ENCODE measurements at places on chromosomes 2 and 18.

GRCh38 chr2:180876506-180876905, 103.9 kb upstream of the UBE2E3 start:
- no peak for DNase-seq

DNA sequence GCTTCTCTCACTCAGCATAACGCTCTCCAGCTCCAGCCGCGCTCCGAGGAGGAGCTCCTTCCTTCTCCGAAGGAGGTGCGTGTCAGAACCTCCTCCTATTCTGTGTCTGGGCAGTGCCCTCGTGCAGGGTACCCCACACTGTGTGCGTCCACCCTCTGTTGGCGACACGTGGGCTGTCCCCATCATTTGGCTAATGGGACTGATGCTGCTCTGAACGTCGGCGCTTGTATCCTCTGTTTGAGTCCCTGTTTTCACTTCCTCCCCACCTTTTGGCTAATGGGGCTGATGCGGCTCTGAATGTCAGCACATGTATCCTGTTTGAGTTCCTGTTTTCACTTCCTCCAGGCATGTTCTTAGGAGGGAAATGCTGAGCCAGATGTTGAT, 22.2 kb downstream of the KCNG2 start:
- DNase-seq, result no peak

DNA sequence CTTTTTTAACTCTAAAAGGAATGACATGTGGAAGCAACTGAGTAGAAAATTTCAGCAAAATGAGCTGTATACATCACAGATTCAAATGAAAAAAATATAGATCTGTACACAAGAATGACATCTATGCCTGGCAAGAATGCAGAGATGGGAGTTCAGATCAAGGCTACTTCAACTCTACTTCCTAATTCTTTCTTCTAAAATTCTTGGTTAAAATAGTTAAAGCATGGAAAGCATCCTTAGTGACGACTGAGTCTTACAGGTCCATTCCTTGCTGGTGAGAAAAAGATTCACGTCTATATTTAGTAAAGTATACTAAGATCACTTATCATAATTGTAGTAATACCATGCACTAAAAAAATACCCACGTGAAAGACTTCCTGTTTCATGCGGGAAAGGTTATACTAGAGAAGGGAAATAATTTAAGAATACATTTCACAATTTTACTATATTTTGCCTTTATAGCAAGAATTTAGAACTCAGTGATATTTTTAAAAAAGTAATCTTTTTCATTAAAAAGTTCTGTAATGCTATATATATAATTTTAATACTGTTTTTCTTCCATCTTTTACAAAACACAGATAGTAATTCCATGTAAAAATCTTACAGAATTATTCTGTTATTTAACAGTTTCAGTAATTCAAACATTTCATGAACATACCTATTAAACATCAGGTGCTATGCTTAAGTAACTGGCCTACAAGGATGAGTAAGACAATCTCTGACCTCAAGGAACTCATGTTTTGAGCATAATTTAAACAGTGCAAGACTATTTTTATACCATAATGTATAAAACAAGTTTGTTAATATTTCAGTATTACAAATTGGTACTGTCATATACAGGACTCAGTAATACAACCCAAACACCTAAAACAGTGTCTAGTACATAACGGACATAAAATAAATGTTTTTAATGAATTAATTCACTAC, 159.6 kb downstream of the BAZ2B start:
- no peak for DNase-seq

GRCh38 chr2:219406861-219407230, 11.3 kb upstream of the DES start:
- no peak for DNase-seq

GRCh38 chr18:52045946-52046675, 293.9 kb upstream of the DCC start:
- DNase-seq, result no peak

DNA sequence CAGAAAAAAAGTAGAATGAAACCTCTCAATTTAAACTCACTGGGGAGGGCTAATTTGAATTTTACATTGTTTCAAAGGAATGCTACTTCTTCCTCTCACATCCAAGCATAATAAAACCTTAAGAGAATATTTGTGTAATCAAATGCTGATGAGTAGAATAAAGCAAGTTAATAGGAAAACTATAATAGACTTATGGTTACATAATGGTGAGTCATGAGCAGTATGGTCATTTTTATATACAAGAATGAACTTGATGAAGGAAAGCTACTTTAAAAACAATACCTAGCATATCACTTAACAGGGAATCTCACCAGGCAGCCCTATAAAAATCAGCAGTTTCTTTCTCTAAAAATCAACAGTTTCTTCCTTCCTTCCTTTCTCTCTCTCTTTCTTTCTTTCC, 80.3 kb downstream of the VSNL1 start:
- no peak for DNase-seq

GRCh38 chr2:225452677-225453076, 53.2 kb downstream of the NYAP2 start:
- DNase-seq, result no peak

- no peak for DNase-seq
These were observed 550.3 kb upstream of the LRRTM1 start for GRCh38 chr2:80854831-80855230.

- DNase-seq, result no peak
These were observed 62.8 kb upstream of the LAPTM4A start for GRCh38 chr2:20113986-20114938.

GRCh38 chr2:85243101-85244072, 84.4 kb downstream of the TGOLN2 start:
- peak; percentile 39 for DNase-seq

GRCh38 chr2:28855193-28855592, 14.9 kb downstream of the TRMT61B start:
- no peak for DNase-seq

DNA sequence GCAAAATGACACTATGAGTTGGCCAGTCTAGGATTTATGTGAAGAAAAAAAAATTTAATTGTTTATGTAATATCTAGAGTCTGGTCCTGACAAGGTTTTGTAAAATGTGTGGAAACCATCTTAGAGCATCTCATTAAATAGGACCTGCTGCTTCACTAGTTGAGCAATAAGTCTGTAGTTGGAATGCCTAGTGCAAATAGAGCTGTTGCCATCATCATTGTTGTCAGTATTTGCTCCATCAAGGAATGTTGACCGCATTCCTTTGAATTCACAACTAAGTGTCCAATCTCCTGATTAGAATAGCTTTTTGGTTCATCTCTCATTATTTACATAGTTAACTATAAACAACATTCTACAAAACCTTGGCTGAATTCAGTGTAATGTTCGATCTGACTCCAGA, 32.2 kb upstream of the RPE start:
- DNase-seq, result no peak

- no peak for DNase-seq
These were observed 237.0 kb downstream of the ZNF407 start for GRCh38 chr18:74834424-74835309.

DNA sequence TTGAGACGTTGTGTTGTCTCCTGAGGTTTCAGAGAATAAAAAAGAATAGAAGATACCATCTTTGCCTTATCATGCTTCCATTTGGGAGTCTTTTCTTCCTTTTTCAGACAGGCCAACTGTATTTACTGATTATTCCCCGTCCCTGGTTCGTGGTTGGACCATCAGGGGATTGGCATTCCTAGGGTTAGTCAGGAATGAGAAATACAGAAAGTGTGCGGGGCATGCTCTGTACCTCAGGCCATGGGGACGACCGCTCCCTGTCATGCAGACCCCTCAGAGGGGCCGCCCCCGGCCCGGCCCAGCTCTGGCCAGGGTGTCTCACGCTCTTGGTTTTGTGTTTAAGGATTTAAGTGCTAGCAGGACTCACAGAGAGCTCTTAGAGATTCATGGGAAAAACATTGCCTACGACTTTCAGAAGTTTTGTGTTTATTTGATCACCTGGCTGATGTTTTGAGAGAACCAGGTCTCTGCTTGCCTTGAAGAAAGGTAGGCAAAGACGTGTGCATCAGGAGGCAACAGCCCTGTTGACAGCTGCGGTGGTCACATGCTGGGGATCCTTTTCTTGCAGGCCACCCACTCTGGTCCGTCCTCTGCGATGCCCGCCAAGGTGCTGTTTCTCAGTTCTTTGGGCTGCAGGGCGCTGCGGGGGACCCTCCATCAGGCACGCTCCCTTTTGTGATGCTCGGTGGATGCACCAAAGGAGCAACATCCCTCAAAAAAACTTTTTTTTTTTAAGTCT, 317.8 kb downstream of the AGAP1 start:
- no peak for DNase-seq

GRCh38 chr2:218179782-218180181, 13.0 kb upstream of the CXCR1 start:
- no peak for DNase-seq

DNA sequence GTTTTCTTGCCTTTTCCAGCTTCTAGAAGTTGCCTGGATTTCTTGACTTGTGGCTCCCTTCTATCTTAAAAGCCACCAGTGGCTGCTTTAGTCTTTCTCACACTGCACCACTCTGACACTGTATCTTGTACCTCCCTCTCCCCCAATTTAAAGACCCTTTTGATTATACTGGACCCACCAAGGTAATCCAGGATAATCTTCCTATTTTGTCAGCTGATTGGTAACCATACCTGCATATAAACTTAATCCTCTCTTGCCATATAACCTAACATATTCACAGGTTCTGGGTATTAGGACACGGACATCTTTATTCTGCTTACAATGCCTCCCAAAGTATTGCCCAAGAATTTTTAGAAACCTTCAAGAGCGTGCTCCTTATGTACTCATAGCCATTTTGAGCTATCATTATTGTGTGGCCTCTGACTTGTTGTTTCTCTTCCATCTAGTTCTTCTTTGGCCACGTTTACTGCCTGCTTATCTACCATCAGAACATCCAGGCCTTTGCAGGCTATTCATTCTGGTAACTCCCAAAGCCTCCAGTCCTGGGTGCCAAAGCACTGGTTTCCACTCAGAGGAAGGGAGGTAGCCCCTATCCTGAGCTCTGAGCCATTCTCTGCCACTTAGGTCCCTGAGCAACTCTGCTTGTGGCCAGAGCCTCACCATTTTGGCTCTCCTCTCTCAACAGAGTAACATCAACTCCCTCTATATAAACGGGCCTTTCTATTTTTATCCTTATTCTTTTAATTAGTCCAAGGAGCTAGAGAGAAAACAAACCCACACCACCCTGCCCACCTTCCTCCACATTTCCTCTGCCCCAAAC, 70.8 kb downstream of the MYO3B start:
- no peak for DNase-seq

DNA sequence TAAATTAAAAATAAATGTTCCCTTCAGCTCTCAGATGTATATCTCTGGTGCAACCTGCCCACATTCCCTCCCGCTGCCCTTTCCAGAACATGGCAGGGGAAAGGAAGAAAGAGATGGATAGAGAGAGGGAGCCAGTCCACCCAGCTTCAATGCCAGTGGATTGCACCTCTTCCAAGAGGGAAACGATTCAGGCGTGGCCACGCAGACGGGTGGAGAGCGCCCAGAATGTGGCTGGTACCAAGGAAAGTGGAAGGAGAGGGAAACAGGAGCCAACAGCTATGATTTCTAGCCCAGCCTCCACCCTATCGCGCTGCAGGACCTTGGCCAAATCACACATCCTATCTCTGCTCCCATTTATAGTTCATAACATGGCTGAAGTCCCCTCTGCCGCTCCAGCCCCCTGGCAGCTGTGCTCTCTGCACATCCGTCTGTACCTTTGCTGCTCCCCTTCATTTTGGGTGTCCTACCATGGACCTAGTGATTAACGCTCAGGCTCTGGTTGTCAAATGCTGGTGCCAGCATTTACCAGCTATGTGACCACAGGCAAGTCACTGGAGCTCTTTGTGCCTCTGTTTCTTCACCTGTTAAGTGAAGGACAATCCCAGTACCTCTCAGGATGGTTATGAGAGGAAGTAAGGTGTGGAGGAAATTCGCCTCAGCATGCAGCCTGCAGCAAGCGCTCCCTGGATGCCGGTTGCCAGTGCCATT, 66.5 kb downstream of the SFXN5 start:
- no peak for DNase-seq

DNA sequence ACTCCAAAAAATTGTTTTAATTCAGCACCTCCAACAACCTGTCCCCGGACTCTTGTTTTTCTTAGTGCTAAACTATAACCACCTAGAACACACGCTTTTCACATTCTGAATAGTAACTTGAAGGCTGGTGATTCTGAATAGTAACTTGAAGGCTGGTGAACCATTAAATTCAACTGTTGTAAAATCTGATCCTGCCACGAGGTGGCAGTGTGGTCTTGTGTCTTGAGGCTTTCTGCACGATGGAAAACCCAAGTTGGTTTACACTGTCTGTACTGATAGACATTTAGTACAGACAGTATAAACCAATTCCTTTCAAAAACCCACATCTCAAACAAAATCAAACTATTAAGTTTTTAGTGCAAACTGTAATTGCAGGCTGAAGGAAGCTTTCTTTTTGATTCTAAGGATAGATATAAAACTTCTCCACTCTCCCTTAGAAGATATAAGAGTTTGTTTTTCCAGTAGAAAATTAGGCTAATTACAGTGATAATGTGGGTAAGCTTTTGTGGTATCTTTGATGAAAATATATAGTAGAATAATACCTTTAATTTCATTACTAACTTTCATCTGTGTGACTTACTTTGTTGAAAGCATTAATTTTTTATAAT, 57.6 kb downstream of the VAPA start:
- DNase-seq, result peak; percentile 75

- no peak for DNase-seq
These were observed 41.6 kb upstream of the ALMS1 start for GRCh38 chr2:73343992-73344391.

- DNase-seq, result no peak
These were observed 129.7 kb downstream of the BARD1 start for GRCh38 chr2:214679736-214680135.

DNA sequence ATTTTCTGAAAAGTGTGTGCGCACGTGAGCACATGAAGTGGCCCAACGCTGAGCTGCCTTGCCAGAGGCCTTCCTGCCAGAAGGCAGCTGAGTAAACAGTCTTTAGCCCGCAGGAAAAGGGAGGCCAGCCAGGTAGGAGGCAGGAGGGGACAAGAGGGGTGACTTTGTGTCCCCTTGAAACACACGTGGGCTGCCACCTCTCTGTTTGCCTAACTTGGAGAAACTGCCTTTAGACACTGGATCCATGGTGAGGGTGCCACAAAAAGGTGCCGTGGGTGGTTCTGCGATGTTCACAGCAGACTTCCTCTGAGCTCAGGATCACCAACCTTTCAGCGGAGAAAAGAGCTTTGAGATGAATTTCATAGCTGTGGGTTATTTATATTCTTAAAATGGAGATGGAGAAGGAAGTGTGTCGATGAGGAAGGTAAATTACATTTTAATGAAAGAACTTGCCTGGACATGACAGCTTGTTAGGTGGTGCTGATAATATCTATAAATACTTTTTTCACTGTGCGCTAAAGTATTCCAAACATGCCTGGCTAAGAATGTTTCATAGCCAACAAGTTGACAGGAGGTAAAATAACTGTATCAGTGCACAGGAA, 36.6 kb upstream of the ASB1 start:
- no peak for DNase-seq

- no peak for DNase-seq
These were observed 175.0 kb downstream of the L3MBTL4 start for GRCh38 chr18:6239716-6240115.

- no peak for DNase-seq
These were observed 289.5 kb upstream of the MMADHC start for GRCh38 chr2:149877074-149877473.

- DNase-seq, result no peak
These were observed 24.2 kb downstream of the LPIN1 start for GRCh38 chr2:11770531-11771188.
